ENCODE measurements at places on chromosomes 3 and 15. TPM values are rescaled to one million over a fixed set of nuclear protein-coding genes. Genes with fewer than 3 reads are reported as not detected.

Gene RSRC1
- 30.7 TPM for total RNA-seq

Gene ELL3
- 2.2 TPM for total RNA-seq

Gene SLC2A2
- total RNA-seq: not detected

Gene NCKIPSD
- 5.2 TPM for total RNA-seq

Gene NUDT16
- 12.0 TPM for total RNA-seq

Gene SYNPR
- total RNA-seq: 44.5 TPM

Gene WDR93
- total RNA-seq: 0.25 TPM

Gene MUC4
- under 0.01 TPM for total RNA-seq

Gene EIF4G1
- 107 TPM for total RNA-seq

Gene CSPG4
- total RNA-seq: 6.6 TPM

Gene TRANK1
- total RNA-seq: 8.1 TPM

Gene RETNLB
- not detected for total RNA-seq

Gene COL6A5
- total RNA-seq: under 0.01 TPM

Gene PLCB2
- 3.0 TPM for total RNA-seq

Gene LMAN1L
- total RNA-seq: not detected

Gene PRR20G
- total RNA-seq: not detected
